GM13977 (cell line): ENCODE measurements at places on chromosomes 16 and 17.
A peak's percentile ranks its signal among the peaks of the same experiment; 100 is the strongest.

DNA sequence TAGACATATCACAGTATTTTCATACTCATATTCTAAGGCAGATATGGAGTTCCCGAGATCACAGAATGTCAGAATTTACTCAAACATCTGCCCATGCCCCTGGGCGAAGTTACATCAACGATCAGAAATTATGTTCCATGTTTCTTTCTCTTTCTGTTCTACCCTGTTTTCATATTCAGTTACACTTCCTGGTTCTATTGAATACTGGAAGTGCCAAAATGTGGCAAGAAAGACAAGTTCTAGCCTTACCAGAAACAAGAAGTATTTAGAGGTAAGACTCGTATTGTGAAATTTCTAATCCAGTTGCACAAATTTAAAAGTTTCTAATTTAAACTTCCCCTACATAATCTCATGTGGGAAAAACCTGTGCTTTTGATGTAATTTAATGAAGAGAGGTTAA is 36.1 kb downstream of the KCNJ2 start:
- DNase-seq = no peak

DNA sequence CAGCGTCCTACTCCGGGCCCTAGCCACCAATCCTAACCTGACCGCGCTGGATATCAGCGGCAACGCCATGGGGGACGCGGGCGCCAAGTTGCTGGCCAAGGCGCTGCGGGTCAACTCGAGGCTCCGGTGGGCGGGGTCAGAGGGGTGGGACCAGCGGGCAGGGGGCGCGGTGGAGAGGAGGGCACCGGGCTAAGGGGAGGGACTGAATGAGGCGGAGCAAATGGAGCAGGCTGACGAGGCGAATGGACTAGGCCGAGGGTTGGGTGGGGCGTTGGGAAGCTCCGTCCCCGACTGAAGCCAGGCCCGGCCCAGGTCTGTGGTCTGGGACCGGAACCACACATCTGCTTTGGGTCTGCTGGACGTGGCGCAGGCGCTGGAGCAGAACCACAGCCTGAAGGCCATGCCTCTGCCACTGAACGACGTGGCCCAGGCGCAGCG is 4.6 kb downstream of the CARMIL2 start:
- DNase-seq = no peak

- DNase-seq = no peak
Observed at GRCh38 chr17:79654350-79654959, 43.6 kb upstream of the RBFOX3 start.

GRCh38 chr16:10312784-10313724 is 72.8 kb upstream of the ATF7IP2 start:
- DNase-seq = peak; percentile 13

GRCh38 chr16:62814891-62815290 is 778.7 kb upstream of the CDH8 start:
- no peak for DNase-seq

DNA sequence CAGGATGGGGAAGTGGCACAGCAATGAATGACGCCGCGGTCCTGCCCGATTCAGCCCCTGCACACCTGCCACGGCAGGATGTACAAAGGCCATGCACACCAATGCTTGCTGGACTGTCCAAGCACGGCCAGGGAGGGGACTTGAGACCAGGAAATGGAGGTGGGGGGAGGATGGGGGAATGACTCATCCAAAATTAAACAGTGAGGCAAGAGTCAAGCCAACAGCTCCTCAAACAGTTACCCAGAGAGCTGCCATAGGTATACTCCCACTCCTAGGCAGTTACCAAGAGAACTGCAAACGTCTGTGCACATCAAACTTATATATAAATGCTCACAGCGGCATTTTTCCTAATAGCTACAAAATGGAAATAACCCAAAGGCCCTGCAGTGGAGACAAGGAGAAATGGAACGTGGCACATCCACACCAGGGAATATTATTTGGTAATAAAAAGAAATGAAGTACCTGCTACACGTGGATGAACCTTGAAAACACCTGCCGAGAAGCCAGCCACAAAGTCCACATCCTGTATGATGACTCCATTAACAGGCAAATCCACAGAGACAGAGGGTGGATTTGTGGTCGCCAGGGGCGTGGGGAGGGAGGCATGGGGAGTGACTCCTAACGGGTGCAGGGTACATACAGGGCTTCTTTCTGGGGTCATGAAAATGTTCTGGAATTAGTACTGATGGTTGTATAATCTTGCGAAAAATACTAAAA is 54.1 kb downstream of the VAC14 start:
- DNase-seq = no peak

GRCh38 chr17:49944273-49944870 is 24.6 kb upstream of the DLX4 start:
- no peak for DNase-seq

- no peak for DNase-seq
Observed at GRCh38 chr16:86396422-86396821, 113.9 kb upstream of the FOXF1 start.

- no peak for DNase-seq
Observed at GRCh38 chr16:17343728-17344127, 127.0 kb downstream of the XYLT1 start.

GRCh38 chr17:72005332-72006163 is 115.3 kb upstream of the SOX9 start:
- no peak for DNase-seq

DNA sequence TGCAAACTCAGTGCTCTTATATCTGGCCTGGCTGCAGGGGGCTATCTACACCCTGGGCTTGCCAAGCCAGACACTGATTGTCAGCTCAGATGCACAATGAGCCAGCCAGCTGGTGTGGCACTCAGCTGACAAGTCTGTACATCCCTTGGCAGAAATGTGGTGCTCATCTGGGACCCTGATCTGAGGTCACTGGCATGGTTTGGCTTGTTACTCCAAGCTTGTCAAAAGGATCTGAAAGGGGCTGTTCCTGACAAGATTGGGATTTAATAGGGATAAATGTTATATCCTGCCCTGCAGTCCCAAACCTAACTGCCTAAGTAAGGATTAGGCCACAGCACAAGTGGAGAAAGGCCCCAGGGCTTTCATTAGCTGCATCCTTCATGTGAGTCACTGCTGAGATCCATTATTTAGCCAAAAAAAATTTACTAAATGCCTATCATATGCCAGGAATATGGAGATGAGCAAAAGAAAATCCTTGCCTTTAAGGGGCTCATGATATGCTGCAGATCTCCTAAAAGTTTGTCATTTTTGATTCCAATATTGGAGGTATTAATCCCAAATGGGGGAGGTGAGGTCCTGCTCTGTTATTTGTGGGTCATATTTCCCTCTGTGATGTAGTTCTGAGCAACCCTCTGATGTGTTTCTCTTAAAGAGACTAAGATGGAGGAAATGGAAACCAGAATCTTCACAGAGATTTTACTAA is 6.3 kb downstream of the SLC6A2 start:
- DNase-seq = no peak

GRCh38 chr17:70201872-70202419 is 32.6 kb downstream of the KCNJ2 start:
- DNase-seq = no peak

DNA sequence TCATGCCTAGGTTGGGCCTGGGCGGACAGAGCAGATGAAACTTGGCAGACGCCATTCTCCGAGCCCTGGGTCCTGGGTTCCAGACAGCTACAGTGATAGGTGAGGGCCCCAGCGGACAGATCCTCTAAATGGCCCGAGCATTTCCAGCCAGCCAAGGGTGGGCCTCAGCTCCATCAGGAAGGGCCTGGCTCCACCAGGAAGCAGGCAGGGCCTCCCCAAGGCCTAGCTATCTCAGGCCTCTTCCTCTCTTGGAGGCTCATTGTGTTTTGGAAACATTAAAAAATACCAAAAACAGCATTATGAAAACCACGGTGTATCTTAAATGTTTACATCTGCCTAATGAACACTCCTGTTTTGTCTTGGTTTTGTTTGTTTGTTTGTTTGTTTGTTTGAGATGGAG is 38.2 kb upstream of the SBK1 start:
- no peak for DNase-seq

GRCh38 chr17:65638221-65638975 is 77.0 kb upstream of the AXIN2 start:
- DNase-seq = no peak

- no peak for DNase-seq
Observed at GRCh38 chr17:74786431-74787055, 10.4 kb upstream of the NAT9 start.

DNA sequence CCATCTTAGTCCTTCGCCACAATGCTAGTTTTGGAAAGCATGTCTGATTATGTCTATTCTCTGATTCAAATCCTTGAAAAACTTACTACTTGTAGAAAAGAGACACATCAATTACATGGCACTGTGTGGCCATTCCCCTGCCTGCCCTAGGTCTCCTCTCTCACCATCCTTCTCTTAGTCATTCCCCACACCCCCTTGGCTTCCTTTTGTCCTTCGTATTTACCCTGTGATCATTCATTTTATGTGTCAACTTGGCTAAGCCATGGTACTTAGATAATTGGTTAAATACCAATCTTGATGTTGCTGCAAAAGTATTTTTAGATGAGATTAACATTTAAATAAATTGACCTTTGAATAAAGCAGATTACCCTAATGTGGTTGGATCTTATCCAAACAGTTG is 122.9 kb upstream of the CDH11 start:
- no peak for DNase-seq

GRCh38 chr17:65674246-65675045 is 113.0 kb upstream of the AXIN2 start:
- no peak for DNase-seq

DNA sequence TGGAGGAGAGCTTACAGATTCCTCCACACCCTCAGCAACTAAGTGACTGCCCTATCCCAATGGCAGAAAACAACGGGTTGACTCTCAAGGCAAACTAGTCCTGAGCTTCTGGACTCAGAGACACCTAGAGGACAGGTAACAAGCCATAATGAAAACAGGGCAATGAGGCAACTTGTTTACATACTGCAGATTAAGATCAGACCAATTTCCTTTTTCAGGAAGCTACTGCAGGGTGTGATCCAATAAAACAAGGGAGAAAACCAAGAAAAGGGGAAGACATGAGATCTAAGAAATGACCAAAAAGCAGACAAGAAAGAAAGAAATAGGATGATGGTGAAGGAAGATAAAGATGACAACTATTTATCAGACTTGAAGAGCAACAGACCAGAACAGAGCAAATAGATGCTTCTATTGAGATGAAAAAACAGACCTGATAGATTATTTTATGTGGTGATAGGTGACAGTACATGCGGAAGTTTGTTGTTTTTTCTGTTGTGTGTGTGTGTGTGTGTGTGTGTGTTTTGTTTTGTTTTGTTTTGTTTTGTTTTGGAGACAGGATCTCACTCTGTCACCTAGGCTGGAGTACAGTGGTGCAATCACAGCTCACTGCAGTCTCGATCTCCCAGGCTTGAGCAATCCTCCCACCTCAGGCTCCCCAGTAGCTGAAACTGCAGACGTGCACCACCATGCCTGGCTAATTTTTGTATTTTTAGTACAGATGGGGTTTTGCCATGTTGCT is 120.7 kb downstream of the GAS7 start:
- DNase-seq = no peak

- DNase-seq = no peak
Observed at GRCh38 chr16:8956265-8957062, 7.2 kb downstream of the USP7 start.

- no peak for DNase-seq
Observed at GRCh38 chr17:21166595-21167210, 39.9 kb downstream of the DHRS7B start.

DNA sequence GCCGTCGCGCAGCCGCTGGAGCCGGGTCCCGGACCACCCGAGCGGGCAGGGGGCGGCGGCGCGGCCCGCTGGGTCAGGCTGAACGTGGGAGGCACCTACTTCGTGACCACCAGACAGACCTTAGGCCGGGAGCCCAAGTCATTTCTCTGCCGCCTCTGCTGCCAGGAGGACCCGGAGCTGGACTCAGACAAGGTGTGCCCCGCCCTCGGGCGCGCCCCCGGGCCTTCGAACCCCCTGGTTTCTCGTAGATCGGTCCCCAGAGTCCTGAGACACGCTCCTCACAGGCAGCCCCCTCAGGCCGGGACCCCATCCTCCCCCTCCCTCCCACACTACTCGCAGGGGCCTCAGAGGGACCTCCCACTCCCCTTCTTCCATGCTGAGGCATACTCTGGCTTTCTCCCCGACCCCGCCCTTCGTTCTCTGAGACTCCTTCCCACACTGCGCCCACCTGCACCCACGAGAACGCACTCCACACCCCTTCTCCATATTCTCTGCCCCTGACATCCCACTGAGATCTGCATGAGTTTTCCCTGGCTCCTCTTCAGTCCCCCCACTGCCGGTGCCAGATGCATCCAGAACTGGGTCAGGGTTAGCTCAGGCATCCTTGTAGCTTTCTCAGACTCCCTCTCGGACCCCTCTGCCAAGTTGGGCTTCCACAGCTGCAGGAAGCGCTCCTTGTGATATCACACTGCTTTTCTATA is 523 bp downstream of the KCTD2 start:
- DNase-seq = no peak

DNA sequence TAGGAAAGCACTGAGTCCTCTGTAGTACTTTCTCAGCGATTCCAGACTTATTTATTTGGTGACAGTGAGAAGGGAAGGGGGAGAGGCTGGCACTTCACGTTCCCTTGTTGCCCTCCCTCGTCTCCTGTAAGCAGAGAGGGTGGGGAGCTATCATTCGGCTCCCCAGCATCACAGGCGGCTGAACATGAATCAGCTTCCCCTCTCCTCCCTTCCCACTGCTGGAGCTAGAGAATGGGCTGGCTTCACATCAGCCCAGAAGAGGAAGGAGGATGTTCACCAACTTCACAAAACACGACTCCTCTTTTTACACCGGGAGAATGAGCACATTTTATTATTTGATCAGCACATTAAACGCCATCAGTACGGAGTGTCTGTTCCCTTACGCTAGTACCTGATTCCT is 6.7 kb upstream of the CMIP start:
- no peak for DNase-seq

DNA sequence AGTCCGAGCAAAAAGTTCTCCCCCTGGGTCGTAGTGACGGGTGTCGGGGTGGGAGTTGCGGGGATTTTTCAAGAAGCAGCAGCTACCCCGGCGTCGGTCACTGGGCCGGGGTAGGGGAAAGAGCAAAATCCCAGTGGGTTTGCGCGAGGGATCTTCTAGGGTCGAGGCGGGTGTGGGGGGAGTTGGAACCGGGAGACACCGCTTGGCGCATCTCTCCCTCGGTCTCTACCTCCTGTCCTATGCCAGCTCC is 2.3 kb upstream of the UBTF start:
- DNase-seq = no peak
